ENCODE measurements at places on chromosomes 12 and 14. TPM values are rescaled to one million over a fixed set of nuclear protein-coding genes. Genes with fewer than 3 reads are reported as not detected.

DNA sequence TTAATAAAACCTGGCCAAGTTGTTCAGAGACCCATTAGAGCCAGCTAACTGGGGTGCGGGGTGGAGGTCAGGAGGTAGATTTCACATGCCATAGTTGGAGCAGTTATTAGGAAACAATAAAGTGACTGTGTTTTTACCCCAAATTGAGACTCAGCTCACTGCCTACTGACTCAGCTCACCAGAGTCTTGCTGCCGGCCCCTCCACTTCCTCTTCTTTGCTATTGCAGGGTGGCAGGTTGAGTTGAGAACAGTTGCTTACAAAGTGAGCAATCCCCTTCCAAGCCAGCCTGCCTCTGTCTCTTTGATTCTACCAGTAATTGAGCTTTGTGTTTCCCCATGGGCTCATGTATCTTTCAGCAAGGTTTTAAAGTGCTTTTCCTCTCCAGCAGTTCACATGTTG, 12.9 kb downstream of the ST8SIA1 start:
- no peaks in the 10 kb centered on the region for H3K36me3 ChIP-seq
- H3K27me3 ChIP-seq: no peaks in the 10 kb centered on the region
- DNase-seq: no peak
- no peak overlapping the region for H3K27ac ChIP-seq

GRCh38 chr12:67515679-67516340, 132.7 kb upstream of the DYRK2 start:
- peaks cover 22% of the 10 kb centered on the region for H3K4me1 ChIP-seq
- H3K4me3 ChIP-seq: no peak overlapping the region

DNA sequence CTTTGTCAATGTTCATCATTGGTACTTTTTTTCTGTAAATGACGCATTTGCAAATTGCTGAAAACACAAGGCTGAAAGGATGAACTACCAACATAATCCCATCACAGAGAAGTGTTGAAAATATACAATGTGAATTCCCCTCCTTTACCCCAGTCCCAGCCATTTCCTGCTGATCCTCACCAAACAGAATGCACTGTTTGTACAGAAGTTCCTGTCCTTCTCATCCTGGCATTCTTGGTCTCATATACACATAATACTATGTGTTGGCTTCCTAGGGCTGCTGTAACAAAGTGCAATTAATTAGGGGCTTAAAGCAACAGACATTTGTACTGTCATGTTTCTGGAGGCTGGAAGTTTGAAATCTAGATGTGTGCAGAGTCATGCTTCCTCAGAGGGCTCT, 836.2 kb upstream of the MGAT4C start:
- no peak overlapping the region for H3K27ac ChIP-seq
- no peak for DNase-seq
- H3K36me3 ChIP-seq: no peaks in the 10 kb centered on the region
- no peaks in the 10 kb centered on the region for H3K27me3 ChIP-seq

Gene CLEC9A
- not detected for total RNA-seq

Gene CMA1
- not detected for total RNA-seq
